ENCODE measurements at places on chromosomes 16 and 17.

DNA sequence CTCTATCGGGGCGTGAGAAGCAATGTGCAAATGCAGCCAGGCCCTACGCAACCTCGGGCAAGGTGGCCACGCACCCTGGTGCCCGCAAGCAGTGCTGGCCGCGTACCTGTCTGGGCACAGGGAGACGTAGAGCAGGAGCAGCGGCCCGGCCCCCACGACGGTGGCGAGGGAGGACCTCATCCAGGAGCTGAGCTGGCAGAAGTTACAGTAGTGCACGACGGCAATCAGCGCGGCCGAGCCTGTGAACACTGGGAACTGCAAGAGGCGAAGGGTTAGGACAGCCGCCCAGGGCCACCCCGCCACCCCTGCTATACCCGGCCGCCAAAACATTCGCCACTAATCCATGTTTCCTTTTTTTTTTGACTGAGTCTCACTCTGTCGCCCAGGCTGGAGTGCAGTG, 96.9 kb upstream of the CREBBP start:
- no peak overlapping the region for H3K4me3 ChIP-seq
- H3K4me1 ChIP-seq = no peaks in the 10 kb centered on the region
- H3K36me3 ChIP-seq = peaks cover 7% of the 10 kb centered on the region
- H3K27ac ChIP-seq = no peak overlapping the region
- H3K27me3 ChIP-seq = no peaks in the 10 kb centered on the region
- no peak for DNase-seq

GRCh38 chr16:71185347-71185746, 45.2 kb downstream of the HYDIN start:
- no peak overlapping the region for H3K27ac ChIP-seq
- H3K27me3 ChIP-seq = peaks cover 15% of the 10 kb centered on the region
- no peak overlapping the region for H3K4me3 ChIP-seq
- no peak for DNase-seq
- H3K36me3 ChIP-seq = no peaks in the 10 kb centered on the region

- no peak for DNase-seq
- no peak overlapping the region for H3K4me3 ChIP-seq
- H3K4me1 ChIP-seq = peaks cover 58% of the 10 kb centered on the region
These were observed 77.8 kb downstream of the VMP1 start for GRCh38 chr17:59785091-59785799.

GRCh38 chr17:58577696-58578095, 63.3 kb upstream of the MTMR4 start:
- no peaks in the 10 kb centered on the region for H3K27me3 ChIP-seq
- H3K36me3 ChIP-seq = no peaks in the 10 kb centered on the region
- H3K4me3 ChIP-seq = no peak overlapping the region
- DNase-seq = peak; percentile 18

All from naive thymus-derived CD8-positive, alpha-beta T cell (primary cell).